ENCODE measurements at places on chromosomes 16 and 17.

DNA sequence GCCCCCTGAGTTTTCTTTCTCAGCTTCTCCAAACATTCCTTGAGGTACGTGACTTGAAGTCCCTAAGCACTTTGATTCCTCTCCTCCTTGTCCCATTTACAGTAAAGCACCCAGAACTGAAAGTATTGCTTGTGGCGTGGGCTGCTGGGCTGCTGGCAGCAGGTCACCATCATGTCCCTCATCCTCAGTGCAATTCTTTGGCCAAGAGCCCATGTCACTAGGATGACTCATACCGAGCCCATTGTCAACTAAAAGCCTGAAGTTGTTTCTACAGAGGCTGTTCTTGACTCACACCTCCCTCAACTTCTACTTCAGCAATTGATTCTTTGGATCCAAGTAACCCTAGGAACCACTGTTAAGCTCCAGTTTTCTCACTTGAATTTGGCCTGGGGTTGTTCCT, 54.3 kb downstream of the KPNA2 start:
- DNase-seq, result no peak

GRCh38 chr17:352421-353212, at the start of gene RPH3AL:
RPH3AL (minus strand) TSS chr17:352807; CDS start chr17:327543, 25,264 bp downstream.
- DNase-seq, result no peak

DNA sequence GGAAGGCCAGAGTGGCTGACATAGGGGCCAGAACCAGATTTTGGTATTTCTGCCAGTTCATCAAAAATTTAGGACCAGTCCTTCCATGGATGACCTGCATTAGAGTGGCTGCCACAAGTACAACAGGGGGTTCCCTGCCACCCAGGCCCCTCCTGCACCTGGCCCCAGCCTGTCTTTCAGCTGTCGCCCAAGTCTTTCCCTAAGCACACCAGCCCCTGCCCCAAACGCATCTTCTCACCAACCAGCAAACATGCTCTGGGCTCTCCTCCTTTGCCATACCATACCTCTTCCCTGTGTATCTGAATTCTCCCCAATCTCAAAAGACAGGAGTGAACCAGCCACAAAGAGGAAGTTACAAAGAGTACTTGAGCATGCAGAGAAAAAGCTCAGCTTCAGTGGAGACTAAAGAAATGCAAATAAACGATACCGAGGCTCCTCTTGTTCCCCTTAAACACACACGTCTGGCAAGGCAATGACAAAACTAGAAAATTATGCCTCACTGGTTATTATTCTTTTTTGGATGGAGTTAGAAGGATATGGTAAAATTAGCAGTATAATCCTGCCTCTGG, 130.6 kb downstream of the DYNLRB2 start:
- no peak for DNase-seq

DNA sequence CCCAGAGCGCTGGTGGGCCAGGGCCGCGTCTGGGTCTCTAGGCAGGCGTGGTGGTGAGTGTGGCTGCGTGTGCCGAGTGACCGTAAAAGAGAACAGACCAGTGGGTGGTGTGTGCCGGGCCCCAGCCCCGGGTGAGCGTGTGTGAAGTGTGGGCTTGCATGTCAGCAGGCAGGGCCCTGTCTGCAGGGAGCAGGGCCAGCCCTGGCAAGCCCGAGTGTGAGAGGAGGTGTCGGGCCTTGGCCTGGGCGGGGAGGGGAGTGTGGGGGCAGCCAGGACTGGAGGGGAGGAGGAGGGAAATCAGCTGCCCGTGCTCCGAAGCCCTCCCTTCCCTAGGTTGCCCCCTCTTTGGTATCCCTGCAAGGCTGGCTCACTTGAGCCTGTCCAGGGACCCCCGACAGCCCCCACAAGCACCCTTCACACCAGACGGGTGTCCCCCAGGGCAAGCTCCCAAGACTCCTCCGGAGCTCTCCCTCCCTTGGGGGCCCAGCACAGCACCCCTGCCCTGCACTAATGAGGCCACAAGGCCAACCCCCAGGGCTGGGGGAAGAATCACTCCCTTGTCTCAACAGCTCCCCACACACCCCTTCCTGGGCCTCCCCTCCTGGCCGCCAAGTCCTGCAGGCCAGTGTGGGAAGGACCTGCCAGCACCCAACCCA, 1.9 kb downstream of the USH1G start:
- DNase-seq, result no peak

- no peak for DNase-seq
Observed at GRCh38 chr17:48483471-48484131, 47.2 kb downstream of the HOXB1 start.

DNA sequence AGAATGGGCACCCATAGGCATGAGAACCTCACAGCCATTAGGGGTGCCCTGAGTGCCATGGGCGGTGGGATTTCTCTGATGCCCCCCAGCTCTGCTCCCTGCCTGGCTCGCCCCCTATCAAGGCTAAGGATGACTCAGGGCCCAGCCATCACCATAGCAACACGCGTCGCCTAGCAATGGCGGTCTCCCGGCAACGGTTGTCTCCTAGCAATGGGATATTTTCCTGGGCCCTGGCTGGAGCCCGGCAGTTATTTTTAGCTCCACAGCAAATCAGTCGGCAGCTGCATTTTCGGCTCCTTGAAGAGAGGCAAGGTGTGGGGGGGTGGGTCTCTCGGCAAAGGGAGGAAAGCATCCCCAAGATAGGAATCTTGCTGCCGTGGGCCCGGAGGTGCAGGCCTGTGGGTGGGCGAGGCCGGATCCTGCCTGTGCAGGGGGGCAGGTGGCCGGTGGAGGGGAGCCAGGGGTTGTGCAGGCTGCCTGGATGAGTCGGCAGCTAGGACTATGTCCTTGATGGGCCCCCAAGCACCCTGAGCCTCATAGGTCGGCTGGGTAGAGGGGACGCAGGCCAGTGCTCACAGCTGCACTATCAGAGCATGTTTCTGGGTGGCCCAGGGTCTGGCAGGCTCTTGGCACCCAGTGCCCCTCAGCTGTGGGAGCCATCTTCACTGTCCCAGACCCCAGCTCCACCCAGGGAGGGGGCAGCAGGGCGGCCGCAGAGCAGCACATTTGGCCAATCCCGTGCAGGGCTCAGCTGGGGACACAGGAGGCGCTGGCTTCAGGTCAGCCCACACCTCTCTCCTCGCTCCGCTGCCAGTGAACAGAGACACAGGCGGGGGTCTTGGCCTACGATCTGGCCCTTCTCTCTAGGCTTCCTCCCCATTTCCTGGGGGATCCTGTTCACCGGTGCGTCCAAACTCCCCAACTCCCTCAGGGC, 4.2 kb upstream of the FBXL16 start:
- no peak for DNase-seq

DNA sequence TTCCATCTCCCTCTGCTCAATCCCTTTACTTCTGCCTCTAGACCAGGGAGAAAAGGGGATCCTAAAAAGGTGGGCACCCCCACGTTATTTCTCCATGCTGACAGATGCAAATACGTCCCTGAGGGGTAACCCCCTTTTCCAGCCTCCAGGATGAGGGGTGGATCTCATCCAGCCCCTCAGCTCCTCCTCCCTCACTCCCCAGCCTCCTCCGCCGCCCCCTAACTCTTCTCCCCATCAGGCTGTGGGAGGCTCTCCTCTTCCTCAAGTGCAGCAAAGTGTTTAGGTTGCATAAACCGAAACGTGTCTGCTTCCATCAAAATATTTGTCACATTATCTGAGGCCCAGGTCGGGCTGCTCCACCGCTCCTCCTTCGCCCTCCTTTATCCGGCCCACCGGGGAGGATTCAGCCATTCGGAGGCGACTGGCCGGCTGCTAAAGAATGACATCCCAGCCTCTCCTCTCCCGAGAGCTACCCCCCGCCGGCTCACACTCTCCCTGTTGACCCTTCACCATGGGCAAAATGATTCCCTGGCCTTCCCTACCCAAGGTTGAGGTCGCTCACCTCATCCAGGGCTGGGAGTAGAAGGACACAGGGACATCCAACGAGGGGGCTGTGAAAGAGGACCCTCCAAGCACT, 1.2 kb upstream of the C1QL1 start:
- DNase-seq, result no peak

- peak; percentile 40 for DNase-seq
Observed at GRCh38 chr17:82767041-82767754, 15.3 kb downstream of the TBCD start.

DNA sequence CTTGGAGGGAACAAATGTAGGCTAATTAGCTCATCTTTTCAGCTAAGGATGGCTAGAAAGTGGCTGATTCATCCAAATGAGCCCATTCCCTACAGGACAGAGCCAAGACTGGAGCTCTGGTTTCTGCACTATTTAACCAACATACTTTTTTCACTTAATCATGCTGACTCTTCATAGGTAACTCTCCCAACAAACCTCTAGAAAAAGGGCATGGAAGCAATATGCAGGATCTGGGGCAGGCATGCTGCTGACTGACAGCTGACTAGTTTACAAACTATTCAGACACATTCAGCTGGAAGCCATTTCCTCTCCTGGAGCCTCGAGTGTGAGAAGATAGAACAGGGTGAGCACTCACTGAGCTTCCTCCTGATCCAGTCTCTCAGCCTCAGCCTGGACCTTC, 6.2 kb downstream of the BECN1 start:
- no peak for DNase-seq

DNA sequence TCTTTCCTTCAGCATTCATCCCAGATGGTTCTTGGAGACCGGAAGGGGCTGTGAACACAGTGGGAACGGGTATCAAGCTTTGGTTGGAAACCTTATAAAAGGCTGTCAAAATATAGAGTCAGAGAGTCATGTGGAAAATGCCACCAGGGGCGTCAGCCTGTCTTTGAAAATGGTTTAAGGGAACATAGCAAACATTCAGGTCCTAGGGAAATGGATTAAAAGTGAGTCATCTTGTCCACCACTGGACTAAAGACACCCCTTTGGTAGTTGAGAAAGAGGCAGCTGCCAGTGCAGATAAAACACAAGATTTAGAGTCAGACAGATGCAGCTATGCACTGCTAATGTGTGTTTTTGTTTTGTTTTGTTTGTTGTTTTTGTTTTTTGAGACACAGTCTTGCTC, 47.8 kb upstream of the BCO1 start:
- DNase-seq, result no peak

GRCh38 chr17:55576996-55577586, 65.8 kb upstream of the SMIM36 start:
- DNase-seq, result peak; percentile 43

DNA sequence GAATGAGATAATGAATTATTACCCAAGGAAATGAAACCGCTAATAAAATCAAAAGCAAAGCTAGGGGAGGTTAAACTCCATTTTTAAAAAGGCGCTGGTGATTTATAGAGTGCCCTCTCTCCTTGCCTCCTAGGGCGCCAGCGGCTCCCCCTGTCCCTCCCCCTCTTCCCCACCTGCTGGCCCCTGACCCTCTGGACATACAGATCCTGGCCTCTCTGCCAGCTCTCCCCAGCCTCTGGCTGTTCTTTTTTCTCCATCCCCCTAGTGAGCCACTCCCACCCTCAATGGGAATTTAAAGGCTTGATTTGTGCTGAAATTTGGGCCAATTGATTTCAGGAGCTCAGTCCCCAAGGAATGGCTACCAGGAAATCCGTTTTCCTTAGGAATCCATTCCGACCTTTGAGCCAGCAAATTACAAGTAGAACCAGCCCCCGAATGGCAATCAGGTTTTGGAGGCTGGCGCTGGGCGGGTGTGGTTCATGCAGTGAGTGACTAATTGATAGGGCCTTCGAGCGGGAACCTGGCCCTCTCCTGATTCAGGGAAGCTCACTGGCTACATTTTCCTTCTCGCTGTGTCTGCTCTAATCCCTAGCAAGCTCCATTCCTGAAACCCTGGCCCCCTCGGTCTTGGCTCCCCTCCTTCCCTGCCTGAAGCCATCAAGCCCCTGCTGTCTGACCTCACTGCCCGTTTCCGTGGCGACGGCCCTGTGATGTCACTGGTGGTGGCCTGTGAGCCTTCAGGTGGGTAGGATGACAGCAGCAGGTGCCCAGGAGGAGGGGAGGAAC, 141.9 kb upstream of the SDK2 start:
- no peak for DNase-seq

- DNase-seq, result no peak
Observed at GRCh38 chr17:42683407-42684034, 1.2 kb downstream of the CNTNAP1 start.

DNA sequence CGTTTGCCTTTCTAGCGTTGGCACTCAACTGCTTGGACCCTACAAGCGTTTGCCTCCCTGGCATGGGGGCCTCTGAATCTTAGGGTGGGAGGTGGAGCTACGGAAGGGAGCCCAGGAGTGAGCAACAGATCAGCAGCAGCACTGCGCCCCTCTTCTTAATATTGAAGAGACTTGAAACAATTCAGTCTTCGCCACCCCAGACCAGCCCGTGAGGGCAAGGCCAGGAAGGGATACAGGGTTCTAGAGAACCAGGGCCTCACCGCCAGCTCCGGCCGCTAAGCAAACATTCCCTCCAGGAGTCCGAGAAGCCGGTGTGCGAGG, 1.5 kb upstream of the GPRC5C start:
- no peak for DNase-seq

DNA sequence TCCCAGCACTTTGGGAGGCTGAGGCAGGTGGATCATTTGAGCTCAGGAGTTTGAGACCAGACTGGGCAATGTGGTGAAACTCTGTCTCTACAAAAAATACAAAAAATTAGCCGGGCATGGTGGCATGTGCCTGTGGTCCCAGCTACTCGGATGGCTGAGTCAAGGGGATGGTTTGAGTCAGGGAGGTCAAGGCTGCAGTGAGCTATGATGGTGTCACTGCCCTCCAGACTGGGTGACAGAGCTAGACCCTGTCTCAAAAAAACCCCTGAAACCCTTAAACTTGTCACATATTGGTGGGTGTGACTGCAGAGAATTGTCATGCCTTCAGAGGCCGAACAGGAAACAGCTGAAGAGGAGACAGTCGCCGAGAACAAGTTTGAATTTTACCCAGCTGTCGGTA, 13.4 kb downstream of the RPTOR start:
- DNase-seq, result no peak

DNA sequence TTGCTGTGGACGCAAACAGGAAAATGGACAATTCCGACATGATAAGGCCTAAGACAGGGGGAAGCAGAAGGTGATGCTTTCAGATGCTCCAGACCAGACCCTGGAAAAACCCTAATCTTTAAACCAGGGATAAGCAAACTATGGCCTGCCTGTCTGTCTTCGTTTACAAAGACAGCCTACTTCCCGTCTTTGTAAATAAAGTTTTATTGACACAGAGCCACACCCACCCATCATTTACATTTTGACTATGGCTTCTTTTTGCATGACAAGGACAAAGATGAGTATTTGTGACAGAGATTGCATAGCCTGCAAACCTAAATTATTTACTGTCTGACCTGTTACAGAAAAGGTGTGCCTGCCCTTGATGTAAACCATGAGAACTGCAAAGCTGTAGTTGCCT, 177.9 kb downstream of the WSCD1 start:
- no peak for DNase-seq

DNA sequence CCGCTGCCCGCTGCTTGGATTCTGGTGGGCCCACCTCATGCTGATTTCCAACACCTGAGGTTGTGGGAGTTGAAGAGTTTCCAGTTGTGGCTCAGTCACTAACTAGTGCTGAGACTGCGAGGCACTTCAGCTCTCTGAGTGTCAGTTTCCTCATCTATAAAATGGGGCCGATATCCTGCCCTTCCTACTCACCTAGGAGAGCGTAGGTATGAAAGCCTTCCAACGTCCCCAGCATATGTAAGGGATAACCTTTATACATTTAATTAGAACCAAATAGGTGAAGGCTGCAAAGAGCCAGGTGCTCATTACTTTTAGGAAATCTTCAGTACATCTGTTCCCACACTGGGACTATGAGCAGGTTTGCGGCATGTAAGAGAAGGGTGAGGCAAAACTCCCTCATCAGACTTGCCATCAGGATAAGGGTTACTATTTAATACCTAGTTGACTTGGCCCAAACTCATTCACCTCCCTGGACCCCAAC, 782 bp upstream of the KIF18B start:
- no peak for DNase-seq

GRCh38 chr16:85522842-85523601, 90.1 kb upstream of the GSE1 start:
- no peak for DNase-seq

- DNase-seq, result no peak
Observed at GRCh38 chr16:71368958-71369357, 10.4 kb downstream of the CALB2 start.

GRCh38 chr16:57775661-57776469, 26.4 kb downstream of the KIFC3 start:
- no peak for DNase-seq

Measured in CD4-positive, alpha-beta T cell treated with Interleukin-12 subunit alpha and Interleukin-12 subunit beta, for 1 hour (primary cell).